ENCODE measurements at places on chromosomes 12 and 14. TPM values are rescaled to one million over a fixed set of nuclear protein-coding genes. Genes with fewer than 3 reads are reported as not detected.

GRCh38 chr12:60257063-60257462 lies 661.2 kb downstream of the SLC16A7 start:
- H3K4me1 ChIP-seq = no peaks in the 10 kb centered on the region
- DNase-seq = no peak
- no peaks in the 10 kb centered on the region for H3K27me3 ChIP-seq
- no peak overlapping the region for H3K27ac ChIP-seq
- H3K36me3 ChIP-seq = no peaks in the 10 kb centered on the region

- no peak overlapping the region for H3K27ac ChIP-seq
- no peak overlapping the region for H3K4me3 ChIP-seq
- no peak for DNase-seq
- no peaks in the 10 kb centered on the region for H3K27me3 ChIP-seq
- no peaks in the 10 kb centered on the region for H3K36me3 ChIP-seq
- H3K4me1 ChIP-seq = no peaks in the 10 kb centered on the region
Observed at GRCh38 chr12:108886873-108887629, 7.2 kb downstream of the DAO start.

- no peak overlapping the region for H3K27ac ChIP-seq
- no peak for DNase-seq
- H3K36me3 ChIP-seq = no peaks in the 10 kb centered on the region
- no peaks in the 10 kb centered on the region for H3K27me3 ChIP-seq
- H3K4me1 ChIP-seq = peaks cover 6% of the 10 kb centered on the region
- H3K4me3 ChIP-seq = no peak overlapping the region
Observed at GRCh38 chr12:69901221-69901905, 76.3 kb downstream of the MYRFL start.

DNA sequence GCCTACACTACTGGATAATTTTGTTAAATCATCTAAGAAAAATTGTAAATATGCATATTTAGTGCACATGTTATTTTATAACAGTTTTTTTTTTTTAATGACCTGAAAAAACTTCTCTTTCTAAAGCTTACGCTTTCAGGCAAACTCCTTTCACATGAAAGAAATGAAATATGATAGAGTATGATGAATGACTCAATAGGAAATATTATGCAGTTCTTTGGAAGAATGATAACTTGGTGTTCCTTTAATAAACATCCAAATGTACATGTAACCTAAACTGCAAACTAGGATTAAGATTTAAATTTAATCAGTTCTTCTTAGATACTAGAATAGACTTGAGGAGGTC lies 136.6 kb downstream of the FGD4 start:
- H3K36me3 ChIP-seq = no peaks in the 10 kb centered on the region
- DNase-seq = no peak
- peak overlapping the region; percentile 68 for H3K4me3 ChIP-seq
- peaks cover 59% of the 10 kb centered on the region for H3K4me1 ChIP-seq

- H3K4me1 ChIP-seq = peaks cover 8% of the 10 kb centered on the region
- no peak overlapping the region for H3K4me3 ChIP-seq
- H3K27me3 ChIP-seq = no peaks in the 10 kb centered on the region
- no peak overlapping the region for H3K27ac ChIP-seq
- H3K36me3 ChIP-seq = peaks cover 22% of the 10 kb centered on the region
Observed at GRCh38 chr12:123608182-123608581, 6.3 kb downstream of the DDX55 start.

- H3K4me1 ChIP-seq = peaks cover 20% of the 10 kb centered on the region
- no peak for DNase-seq
- H3K4me3 ChIP-seq = no peak overlapping the region
- peak overlapping the region; percentile 72 for H3K27ac ChIP-seq
Observed at GRCh38 chr14:93271111-93271510, 61.7 kb downstream of the BTBD7 start.

DNA sequence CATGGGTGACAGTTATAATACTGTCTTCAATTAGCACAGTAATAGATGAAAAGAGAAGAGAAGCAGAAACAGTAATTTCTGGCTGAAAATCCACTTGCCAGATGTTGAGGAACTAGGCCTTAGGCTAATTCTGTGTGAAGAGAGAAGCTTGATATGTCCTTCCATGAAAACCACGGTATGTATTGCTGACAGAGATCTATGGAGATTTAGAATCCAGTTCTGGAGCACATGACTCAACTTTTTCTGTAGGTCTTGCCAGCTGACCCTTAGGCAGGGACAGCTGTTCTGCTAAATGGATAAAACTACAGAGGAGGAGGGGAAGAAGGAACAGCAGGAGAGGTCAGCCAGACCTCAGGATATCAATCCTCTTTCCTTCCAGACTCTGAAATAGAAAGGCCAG lies 211.5 kb downstream of the PRKD1 start:
- H3K4me1 ChIP-seq = no peaks in the 10 kb centered on the region
- no peak overlapping the region for H3K27ac ChIP-seq
- DNase-seq = no peak
- no peaks in the 10 kb centered on the region for H3K27me3 ChIP-seq
- no peak overlapping the region for H3K4me3 ChIP-seq
- no peaks in the 10 kb centered on the region for H3K36me3 ChIP-seq

DNA sequence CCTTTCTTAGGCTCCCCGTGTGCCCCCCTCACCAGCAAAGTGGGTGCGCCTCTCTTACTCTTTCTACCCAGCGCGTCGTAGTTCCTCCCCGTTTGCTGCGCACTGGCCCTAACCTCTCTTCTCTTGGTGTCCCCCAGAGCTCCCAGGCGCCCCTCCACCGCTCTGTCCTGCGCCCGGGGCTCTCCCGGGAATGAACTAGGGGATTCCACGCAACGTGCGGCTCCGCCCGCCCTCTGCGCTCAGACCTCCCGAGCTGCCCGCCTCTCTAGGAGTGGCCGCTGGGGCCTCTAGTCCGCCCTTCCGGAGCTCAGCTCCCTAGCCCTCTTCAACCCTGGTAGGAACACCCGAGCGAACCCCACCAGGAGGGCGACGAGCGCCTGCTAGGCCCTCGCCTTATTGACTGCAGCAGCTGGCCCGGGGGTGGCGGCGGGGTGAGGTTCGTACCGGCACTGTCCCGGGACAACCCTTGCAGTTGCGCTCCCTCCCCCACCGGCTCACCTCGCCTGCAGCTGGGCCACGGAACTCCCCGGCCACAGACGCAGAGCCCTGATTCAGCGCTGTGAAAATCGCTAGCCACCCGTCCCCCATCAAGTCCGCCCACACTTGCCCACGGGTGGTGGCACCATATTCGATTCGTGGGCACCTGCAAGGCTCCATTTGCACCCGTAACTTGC lies 1.3 kb downstream of the TMEM233 start:
- H3K27ac ChIP-seq = peak overlapping the region; percentile 93
- H3K27me3 ChIP-seq = no peaks in the 10 kb centered on the region
- peaks cover 27% of the 10 kb centered on the region for H3K4me1 ChIP-seq
- peaks cover 4% of the 10 kb centered on the region for H3K36me3 ChIP-seq

GRCh38 chr12:26678697-26679660 lies 154.0 kb downstream of the ITPR2 start:
- no peak overlapping the region for H3K4me3 ChIP-seq
- DNase-seq = no peak
- H3K27ac ChIP-seq = no peak overlapping the region

- H3K4me1 ChIP-seq = no peaks in the 10 kb centered on the region
- no peaks in the 10 kb centered on the region for H3K36me3 ChIP-seq
- DNase-seq = no peak
- no peak overlapping the region for H3K27ac ChIP-seq
- no peaks in the 10 kb centered on the region for H3K27me3 ChIP-seq
- H3K4me3 ChIP-seq = no peak overlapping the region
Observed at GRCh38 chr12:62859321-62859737, 75.6 kb downstream of the PPM1H start.

DNA sequence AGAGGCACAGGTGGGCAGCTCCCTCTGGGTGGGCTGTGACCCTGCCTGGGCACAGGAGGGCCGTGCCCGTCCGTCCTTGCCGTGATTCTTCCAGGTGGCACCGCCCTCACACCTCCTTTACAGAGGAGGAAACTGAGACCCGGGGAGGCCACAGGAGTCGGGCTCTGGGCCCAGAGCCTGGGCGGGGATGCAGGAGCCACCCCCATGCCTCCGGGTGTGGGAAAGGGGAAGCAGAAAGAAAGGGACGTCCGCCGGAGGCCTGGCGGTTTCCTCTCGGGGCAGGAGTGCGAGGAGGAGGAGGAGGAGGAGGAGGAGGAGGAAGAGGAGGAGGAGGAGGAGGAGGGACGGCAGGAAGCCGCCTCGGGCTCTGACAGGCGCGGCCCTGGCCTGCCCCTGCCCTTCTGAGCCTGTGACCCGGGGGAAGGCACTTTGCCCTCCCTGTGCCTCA lies 23.0 kb downstream of the SH2B3 start:
- H3K4me1 ChIP-seq = peaks cover 43% of the 10 kb centered on the region
- DNase-seq = peak; percentile 76

The REM2 gene
- not detected for total RNA-seq

The ZDHHC22 gene
- not detected for total RNA-seq

The JPH4 gene
- total RNA-seq = 0.62 TPM

The FOXN4 gene
- total RNA-seq = not detected
